RCC 7860 (cell line): ENCODE measurements at places on chromosomes 4 and X.
A peak's percentile ranks its signal among the peaks of the same experiment; 100 is the strongest.

DNA sequence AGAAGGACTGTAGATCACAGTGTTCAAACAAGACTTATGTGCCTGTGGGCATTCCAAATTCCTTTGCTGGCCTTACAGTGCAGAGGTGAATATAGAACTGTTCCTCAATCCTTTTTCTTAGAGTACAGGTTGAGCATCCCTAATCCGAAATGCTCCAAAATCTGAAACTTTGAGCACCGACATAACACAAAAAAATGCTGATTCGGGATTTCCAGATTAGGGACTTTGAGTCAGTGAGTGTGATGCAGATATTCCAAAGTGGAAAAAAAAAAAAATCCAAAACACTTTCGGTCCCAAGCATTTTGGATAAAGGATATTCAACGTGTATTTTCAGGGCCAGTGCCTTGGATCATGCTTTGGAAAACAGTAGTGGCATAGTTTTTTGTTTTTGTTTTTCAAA, 9.2 kb downstream of the SMS start:
- no peak for DNase-seq

GRCh38 chr4:10715135-10715534, 30.6 kb upstream of the CLNK start:
- no peak for DNase-seq

GRCh38 chr4:10619220-10619619, 65.3 kb downstream of the CLNK start:
- no peak for DNase-seq

GRCh38 chrX:125236955-125237354, 82.7 kb upstream of the TEX13C start:
- no peak for DNase-seq

GRCh38 chrX:84715315-84715714, 213.1 kb upstream of the HDX start:
- DNase-seq: no peak

DNA sequence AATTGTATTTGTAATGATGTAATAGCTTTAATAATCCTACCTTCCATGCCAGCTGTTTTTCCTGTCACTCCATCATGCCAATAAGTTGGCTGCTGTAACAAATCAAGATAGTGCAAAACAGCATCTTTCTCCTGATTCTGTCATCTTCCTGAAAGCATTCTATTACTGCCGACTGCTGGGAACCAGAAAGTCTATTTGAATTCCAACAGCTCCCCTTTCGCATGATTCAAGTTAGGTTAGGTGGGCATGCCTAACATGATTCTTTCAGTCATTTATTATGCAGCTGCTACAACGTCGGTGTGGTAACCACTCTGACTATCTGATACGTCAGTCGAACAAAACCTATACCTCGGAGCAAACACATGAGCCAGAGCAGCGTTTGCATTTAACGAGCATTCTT, 127.9 kb upstream of the DMD start:
- DNase-seq: no peak

DNA sequence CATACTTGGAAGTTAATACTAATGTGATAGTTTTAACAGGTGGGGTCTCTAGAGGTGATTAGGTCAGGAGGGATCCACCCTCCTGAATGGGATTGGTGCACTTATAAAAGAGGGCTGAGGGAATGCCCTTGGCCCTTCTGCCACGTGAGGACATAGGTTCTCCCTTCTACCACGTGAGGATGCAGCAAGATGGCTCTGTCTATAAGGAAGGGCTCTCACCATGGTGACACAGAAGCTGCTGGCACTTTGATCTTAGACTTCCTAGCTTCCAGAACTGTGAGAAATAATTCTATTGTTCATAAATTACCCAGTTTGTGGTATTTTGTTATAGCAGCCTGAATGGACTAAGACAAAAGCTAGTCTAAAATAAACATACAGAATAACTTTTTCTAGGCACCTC, 1.0 kb downstream of the AADAT start:
- DNase-seq: no peak

GRCh38 chr4:48578132-48578968, 88.3 kb downstream of the ZAR1 start:
- peak; percentile 56 for DNase-seq

GRCh38 chr4:26151615-26152014, 169.2 kb upstream of the RBPJ start:
- DNase-seq: no peak

DNA sequence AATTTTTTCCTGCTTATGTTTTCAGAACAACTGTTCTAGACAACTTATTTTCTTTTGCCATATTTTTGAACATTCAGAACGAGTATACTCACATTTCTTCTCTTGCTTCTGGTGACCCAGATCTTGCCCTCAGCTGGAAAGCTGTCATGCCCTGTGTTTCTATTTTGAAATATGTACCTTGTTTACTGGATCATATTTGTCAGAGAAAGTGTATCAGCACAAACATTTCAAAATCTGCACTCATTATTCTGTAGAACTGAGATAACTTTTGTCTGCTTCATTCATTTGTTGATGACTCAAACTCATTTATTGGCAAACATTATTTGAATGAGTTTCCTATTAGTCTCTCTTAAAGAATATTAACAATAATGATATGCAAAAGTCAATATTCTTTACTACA, 46.2 kb upstream of the FAM9A start:
- no peak for DNase-seq

DNA sequence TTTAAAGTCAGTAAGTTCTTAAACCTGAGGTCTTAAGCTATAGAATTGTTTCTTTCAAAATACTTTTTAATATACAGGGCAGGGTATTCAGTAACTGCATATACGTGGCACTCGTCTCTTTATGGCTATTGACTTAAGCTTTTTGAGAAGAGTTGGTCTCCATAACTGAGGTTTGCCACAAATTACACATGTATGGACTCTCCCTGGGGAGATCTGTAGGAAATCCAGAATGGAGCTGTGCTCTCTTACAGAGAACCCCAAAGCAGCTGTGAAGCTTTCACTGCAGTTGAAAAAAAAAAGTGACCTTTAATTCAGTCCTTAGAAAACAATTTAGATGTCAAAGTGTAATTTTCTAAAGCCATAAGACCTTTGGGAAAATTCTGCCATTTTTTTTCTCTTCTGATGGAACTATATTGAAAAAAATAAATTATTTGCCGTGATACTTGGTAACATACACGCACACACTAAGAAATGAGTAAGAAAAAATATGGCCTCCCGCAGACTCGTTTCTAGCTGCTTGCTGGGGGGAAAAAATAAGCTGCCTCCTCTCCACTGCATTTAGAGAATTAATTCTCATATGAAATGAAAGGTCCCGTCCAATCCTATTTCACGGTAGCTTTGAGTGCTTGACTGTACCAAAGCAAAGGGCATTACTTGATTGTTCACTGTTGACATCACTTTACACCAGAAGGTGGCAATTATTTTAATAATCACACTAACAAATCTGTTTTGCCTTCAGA, 159.4 kb upstream of the TENM3 start:
- no peak for DNase-seq

- DNase-seq: no peak
These were observed 41.8 kb upstream of the HS3ST1 start for GRCh38 chr4:11470438-11471045.

- no peak for DNase-seq
These were observed 26.4 kb downstream of the ENPP6 start for GRCh38 chr4:184191267-184191666.

DNA sequence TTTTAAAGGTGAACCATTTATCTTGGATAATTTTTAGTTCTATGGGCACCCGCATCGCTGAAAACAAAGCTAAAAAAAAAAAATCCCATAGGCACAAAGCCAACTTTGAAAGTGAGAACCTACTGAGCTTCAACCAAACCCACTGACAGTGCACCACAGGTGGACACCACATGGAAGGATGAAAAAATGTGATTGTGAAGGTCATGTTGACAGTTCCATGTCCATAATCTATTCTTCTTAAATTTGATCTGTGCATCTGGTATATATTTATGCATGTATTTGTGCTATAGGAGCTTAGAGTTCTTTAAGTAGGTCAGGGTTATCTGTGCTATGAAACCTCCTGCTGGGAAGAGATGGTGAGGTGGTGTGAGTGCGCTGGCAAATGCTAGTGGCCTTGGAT, 374.3 kb downstream of the SPRY1 start:
- no peak for DNase-seq

- DNase-seq: no peak
These were observed 99.5 kb upstream of the CTSO start for GRCh38 chr4:156053174-156053573.

DNA sequence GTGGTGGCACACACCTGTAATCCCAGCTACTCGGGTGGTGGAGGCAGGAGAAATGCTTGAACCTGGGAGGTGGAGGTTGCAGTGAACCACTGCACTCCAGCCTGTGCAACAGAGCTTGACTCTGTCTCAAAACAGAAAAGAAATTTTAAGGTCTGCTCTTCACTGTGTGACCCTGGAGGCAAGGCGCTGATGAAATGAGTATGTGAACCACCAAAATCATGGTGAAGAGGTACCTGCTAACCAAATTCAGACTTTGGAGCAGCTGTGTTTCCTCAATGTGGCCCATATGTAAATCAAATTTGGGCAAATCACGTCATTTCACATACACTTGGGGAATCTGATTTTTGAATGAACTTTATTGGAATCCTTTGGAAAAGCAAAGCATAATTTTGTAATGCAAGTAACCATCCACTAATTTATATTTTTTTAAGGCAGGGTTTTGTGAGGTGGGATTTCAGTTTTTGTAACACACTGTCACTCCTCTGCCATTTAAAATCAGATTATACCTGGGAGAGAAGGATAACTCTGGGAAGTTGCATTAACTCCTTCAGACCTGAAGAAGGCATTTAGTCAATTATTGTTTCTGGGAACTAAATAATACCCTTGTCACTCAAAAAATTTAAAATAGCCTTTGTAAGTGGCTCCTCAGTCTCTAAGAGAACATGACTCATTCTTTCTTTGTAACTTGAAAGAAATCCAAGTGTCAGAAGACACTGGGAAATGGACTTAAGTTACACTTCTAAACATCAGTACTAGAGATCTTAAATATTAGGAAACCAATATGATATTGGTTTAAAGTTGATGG, 24.0 kb downstream of the DOCK11 start:
- DNase-seq: no peak

DNA sequence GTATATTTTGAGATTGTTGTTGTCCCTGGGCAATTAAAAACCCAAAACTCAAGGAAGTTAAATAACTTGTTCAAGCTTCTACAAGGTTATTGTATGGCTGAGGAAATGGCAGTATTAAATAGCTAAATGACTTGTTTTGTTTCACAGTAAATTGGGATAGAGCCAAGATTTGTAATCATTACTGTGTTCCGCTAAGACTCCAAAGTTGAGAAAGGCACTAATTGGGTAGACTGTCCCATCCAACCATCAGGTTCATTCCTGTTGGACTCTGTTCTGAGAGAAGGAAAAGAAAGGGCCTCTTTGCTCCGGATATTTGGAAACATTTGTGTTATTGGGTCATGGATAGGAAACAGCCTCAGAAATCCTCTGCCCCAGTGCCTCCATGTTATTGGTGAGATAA, 82.2 kb downstream of the DCLK2 start:
- DNase-seq: no peak

DNA sequence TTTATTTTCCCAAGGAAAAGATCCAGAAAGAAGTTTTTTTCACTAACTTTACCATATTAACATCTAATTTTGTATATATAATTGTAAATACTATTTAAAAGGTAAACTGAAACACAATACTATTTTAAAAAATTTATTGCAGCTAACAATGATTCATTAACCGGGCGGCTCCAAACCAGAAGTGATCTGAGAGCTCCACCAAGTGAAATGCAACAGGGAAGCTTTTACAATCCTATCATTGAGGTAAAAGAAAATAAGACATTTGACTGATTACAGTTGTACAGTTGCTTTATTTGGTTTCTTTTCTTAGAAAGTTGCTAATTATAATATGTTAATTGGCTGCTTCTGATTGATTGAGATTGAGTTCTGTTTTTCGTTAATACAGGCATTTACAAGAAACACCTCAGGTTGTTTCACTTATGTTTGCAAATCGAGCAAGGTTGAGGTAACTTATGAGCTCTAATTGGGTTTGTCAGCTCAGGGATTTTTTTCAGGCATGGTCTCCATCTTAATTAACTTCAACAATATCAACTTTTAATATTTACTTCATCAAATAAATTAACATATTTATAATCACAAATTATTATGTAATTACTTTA, 220.2 kb upstream of the UGT8 start:
- DNase-seq: peak; percentile 14

DNA sequence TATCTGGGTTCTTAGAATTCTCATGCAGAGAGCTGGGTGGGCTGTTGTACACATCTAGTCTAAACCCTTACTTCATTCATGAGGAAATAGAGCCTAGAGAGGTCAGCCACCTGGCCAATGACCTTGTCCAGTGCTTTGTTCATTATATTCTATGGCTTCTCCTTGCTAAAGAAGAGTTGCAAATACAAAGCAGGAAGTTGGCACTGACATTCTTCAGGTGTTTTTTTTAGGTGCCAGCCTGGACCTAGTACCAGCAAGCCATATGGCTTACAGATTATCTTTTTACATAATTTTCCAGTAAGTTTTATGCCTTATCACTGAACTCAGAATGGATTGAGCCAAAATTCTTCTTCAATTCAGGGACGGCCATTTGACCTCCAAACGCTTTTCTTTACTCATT, 54.7 kb upstream of the PGM2 start:
- DNase-seq: no peak

DNA sequence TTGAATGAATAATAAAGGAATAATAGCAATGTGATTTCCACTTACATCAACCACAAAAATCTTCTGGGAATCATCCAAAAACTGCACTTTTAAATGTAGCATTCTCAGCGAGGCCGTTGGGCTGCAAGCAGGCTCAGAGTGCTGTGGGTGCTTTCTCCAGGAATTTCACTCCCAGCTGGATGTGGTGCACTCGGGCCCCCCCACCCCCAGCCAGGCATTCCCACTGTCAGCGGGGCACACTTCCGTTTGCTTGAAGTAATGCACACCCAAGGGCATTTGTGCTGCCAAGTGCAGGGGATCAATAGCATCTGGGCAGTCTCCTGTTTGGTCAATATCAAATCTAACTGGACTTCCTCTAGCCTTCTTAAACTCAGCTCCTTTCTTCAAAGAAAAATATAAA, at the start of gene FRMD7:
FRMD7 (minus strand) TSS at position 278 of the 400 bp plus-strand sequence; CDS start at position 102, 176 bp downstream.
- DNase-seq: no peak

- DNase-seq: no peak
These were observed 46.9 kb upstream of the PHKA2 start for GRCh38 chrX:19030805-19031204.

GRCh38 chr4:65665771-65666523, 4.3 kb downstream of the EPHA5 start:
- peak; percentile 7 for DNase-seq

DNA sequence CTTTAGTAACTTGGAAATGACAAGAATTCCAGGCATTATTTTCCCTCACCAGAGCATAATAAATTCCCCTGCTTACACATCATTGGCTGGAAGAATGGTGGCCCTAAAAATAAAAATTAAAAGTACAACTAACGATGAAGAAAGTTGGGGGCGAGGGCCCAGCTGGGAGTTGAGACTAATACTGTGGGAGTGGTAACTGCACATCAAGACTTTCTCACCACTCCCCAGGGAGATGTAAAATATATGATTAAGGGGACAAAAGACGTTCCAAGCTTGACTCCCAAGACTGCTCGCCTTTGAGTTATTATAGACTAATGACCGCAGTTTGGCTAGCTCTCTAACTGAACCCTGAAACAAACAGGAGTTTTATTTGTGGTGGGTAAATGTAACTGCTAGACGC, 30.0 kb downstream of the SMIM31 start:
- no peak for DNase-seq

- no peak for DNase-seq
These were observed 282.5 kb downstream of the KLHL13 start for GRCh38 chrX:117834076-117834475.

GRCh38 chr4:766559-767283, 59.2 kb downstream of the CPLX1 start:
- no peak for DNase-seq

- peak; percentile 29 for DNase-seq
These were observed 33.8 kb downstream of the RBBP7 start for GRCh38 chrX:16836371-16836770.

- no peak for DNase-seq
These were observed 69.2 kb downstream of the HADH start for GRCh38 chr4:108058685-108059440.
